Adipose tissue (tissue), 3 donors: ENCODE measurements at places on chromosomes 3 and 15. TPM values are rescaled to one million over a fixed set of nuclear protein-coding genes. Genes with fewer than 3 reads are reported as not detected.

EPHB1 gene
- 1.0 TPM for polyA plus RNA-seq

CYP19A1 gene
- 0.93 TPM for polyA plus RNA-seq

PBRM1 gene
- polyA plus RNA-seq, result 15.3 TPM

AGBL1 gene
- polyA plus RNA-seq, result not detected

BFSP2 gene
- 0.12 TPM for polyA plus RNA-seq

SENP2 gene
- 26.4 TPM for polyA plus RNA-seq

SCN11A gene
- 0.07 TPM for polyA plus RNA-seq

NANOGP8 gene
- polyA plus RNA-seq, result not detected

POPDC2 gene
- 0.87 TPM for polyA plus RNA-seq

RFX7 gene
- 1.8 TPM for polyA plus RNA-seq

RASL12 gene
- polyA plus RNA-seq, result 6.7 TPM

OPA1 gene
- 10.5 TPM for polyA plus RNA-seq

CPLX3 gene
- not detected for polyA plus RNA-seq

COL7A1 gene
- 2.2 TPM for polyA plus RNA-seq

DAZL gene
- not detected for polyA plus RNA-seq

XCR1 gene
- polyA plus RNA-seq, result 0.01 TPM

ABHD10 gene
- polyA plus RNA-seq, result 9.2 TPM

ZNF860 gene
- polyA plus RNA-seq, result 0.09 TPM

PLOD2 gene
- 137 TPM for polyA plus RNA-seq

PLXND1 gene
- 266 TPM for polyA plus RNA-seq

MFSD1 gene
- 54.8 TPM for polyA plus RNA-seq

GNAT1 gene
- not detected for polyA plus RNA-seq

CKMT1A gene
- polyA plus RNA-seq, result 5.8 TPM

SLMAP gene
- 21.8 TPM for polyA plus RNA-seq
